ENCODE measurements at places on chromosomes 12 and 14.

DNA sequence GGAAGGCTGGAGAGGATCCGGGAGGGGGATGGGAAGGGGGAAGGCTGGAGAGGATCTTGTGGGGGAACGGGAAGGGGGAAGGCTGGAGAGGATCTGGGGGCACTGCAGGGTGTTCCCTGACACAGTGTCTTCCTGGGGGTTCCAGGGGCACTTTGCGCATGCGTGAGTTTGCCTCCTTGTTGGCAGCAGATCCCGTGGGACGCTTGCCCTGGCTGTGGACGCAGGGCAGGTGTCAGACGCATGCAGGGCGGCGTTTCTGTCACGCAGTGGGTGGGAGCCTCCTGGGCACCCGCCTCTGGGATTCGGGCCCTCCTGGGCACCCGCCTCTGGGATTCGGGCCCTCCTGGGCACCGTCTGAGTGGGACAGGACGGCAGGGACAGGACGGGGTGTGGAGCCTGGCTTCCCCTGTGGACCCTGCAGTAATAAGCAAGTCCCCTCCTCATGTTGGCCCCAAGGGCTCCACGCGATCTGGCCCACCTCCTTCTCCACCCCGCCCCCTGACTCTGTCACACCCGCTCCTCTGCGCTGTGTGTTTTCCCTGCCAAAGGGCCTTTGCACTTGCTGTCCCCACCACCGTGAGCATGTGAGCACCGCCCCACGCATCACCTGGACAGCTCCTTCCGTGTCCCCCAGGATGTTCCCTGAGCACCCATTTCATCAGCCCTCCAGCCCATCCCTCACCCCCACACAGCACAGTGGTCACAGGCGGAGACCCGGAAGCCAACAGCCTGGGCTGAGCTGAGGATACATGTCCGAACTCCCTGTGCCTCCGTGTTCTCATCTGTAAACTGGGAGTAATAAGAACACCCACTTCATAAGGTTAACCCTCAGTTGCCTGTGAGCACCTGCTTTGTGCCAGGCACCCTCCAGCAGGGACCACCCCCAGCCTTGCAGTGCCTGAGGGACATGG, 4.4 kb downstream of the MMP17 start:
- no peak for DNase-seq

DNA sequence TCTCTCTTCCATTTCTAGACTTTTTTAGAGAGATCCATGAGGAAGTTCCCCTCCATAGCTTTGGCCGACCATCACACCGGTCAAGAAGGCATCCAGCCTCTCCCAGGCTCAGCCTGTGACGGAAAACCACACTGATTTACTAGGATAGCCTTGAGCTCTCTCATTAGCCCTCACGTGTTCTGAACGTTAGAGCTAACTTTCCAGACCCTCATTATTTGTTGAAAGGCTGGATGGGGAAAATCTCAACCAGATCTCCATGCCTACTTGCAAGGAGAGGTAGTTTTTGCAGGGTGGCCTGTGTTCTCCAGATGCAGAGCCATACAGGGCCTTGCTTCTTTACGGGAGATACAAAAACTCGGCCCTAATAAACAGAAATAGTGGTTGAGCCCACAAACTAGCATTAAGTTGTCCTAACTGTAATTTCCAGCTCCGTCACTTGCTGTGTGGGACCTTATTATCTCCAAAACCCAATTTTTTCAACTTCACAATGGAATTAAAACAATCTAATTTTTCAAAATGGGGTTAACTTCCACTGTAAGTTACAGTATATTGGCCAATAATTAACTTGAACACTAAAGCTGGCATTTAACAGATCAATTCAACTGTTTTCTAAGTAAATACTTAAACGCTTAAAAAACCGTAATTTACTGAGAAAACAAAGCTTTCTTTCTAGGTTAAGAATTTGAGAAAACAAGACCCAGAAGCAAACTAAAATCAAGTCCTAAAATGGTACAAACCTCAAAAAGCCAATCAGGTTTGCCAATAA, 65.3 kb downstream of the KLHL28 start:
- no peak for DNase-seq

GRCh38 chr14:102793531-102794328, 16.5 kb downstream of the TRAF3 start:
- DNase-seq: no peak

GRCh38 chr12:42946871-42947381, 357.4 kb upstream of the PRICKLE1 start:
- DNase-seq: no peak

DNA sequence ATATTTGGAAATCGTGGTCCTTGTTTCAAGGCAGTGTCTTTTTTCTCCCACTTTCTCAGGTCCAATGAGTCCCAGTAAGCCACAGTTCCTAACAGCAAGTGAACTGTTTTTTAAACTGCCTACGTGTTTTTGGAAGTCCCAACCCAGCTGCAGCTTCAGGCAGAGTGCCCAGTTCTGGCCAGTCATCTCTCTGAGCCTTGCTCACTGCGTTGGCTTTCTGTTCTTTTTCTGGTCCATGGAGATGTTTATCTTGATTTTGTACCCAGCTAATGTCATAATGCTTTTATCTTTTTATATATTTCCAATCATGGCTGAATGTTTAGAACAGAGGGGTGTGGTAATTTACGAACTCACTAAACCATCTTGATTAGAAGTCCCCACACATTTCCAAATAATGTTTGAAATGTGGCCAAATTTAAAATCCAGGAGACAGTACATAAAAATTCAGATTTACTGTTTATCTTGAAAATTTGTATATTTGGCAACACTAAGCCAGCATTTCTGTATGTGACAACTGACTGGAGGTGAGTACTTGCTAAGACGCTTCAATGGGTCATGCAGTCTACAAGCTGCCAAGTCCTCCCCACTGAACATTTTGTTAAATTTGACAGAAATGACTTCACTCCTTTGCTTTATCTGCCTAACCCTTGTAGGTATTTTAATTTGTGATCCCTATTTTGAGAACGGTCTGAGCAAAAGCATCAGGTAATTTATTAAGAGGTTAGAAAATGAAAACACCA, 46.1 kb upstream of the OTOGL start:
- DNase-seq: no peak

DNA sequence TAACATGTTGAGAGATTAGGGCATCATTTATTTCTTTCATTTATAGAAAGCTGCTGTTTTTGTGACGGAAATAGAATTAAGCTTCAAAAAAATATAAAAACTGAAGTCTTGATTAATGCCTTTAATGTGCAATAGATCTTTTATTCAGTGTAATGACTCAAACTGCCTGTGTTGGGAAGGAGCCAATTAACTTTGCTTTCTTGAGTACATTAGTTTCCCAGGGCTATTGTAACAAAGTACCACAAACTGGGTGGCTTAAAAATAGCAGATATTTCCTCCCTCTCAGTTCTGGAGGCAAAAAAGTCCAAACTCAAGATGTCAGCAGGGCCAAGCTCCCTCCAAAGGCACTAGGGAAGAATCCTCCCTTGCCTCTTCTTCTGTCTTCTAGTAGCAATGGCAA, 36.6 kb downstream of the EID3 start:
- DNase-seq: no peak

DNA sequence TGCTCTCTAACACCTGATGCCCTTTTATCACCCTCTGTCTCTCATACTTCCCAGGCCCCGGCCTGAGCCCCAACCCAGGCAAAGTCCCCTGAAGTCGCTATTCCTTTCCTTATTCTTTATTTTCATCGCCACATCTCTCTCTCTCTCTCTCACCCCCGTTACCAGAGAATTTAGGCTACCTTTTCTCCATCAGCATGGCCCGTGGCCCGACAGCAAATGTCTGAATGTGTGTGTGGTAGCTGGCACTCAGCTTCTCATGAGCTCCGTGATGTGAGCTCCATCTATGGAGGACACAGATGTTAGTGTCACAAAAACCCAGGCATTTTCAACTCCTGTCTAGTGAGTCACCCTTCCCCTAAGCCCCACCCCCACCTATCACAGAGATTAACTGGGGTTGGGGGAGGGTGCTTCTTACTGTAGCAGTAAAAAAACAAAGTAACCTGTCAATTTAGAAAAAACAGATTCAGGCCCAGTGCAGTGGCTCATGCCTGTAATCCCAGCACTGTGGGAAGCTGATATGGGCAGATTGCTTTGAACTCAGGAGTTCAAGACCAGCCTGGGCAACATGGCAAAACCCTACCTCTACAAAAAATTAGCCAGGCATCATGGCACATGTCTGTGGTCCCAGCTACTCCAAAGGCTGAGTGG, 53.8 kb downstream of the VCPKMT start:
- DNase-seq: no peak

GRCh38 chr12:120718055-120718454, 7.6 kb upstream of the ACADS start:
- DNase-seq: no peak

DNA sequence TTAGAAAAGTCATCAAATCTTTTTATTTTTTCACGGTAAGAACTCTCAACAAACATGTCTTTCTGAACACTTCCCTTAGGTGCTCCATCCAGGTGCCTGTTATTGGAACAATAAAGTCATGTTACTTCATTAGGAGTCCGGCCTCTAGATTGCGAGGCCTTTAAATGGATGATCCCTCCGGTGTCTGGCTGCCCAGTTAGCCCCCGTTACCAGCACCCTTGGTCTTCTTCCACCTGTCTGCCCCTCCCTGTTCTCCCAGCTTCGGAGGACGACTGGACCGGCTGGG, 593 bp upstream of the PA2G4 start:
- no peak for DNase-seq

DNA sequence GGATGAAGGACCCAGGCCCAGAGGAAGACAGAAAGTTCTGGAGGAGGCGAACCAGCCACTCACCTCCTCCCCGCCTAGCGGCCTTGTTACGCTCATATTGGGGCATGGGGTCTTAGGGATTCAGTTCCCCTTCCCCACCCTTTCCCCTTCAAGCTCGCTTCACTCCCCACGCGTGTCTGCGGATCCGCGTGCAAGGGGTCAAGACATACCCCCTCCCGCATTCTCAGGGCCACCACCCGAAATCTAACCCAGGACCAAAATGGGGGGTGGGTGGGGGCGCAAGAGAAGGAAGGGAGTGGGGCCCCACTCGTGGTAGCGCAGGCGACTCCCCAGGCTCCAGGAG, 584 bp upstream of the RFX4 start:
- no peak for DNase-seq

DNA sequence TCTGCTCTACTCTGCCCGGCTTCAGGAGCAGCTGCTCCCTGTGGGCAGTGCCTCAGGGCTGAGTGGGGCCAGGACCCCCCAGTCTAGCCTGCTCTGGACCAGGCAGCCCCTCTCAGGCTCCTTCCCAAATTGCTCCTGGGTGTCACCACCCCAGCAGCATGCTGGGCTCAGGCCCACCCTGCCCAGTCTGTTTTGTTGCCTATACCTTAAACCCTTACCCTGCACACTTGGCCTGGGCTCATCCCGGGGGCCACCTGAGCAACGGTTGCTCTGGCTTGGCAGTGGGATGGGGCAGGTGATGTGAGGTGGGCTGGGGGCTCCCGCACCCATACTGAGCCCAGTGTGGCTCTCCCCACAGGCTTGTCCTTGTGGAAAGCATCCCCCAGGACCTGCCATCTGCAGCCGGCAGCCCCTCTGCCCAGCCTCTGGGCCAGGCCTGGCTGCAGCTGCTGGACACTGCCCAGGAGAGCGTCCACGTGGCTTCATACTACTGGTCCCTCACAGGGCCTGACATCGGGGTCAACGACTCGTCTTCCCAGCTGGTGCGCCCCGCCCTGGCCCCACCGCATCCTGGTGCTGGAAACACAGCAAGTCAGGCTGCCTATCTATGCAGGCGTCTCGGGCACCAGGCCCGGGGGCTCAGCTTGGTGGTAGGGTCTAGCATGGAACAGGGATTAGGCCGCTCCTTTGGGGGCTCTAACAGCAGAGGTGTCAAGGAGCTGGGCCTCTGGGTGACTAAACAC, 3.9 kb downstream of the PLD4 start:
- no peak for DNase-seq

- DNase-seq: no peak
Observed at GRCh38 chr12:3199551-3200031, 122.4 kb downstream of the TSPAN9 start.
